ENCODE measurements at places on chromosomes 12 and 14.

GRCh38 chr12:2835691-2836403 is 1.0 kb upstream of the NRIP2 start:
- no peak for DNase-seq

DNA sequence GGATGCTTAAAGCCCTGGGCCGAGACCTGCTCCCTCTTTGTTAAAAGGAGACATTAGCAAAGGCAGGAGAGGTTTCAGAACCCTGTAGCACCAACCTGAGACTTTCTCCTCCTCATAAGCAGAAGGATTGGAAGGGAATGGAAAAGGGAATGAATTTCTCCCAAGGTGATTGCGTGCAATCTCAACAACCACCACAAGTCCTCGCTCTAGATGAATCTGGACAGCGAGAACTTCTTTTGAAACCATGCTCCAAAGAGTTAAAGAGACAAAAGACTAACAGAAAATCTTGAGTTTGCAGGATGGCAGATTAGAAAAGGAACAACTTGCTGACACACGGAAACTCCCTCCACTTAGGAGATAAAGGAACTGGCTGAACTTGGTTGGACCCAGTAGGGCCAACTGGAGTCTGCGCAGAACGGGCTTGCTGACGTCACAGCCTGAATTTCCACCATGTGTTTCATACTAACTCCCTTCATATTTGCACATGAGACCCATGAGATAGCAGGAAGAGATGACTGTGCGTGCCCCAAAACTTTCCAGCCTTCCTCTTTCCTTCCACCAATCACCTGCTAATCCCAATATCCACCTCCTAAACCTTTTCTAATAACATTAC is 137.0 kb downstream of the PTPN11 start:
- DNase-seq, result peak; percentile 27

- no peak for DNase-seq
Observed at GRCh38 chr12:30652034-30652696, 43.5 kb downstream of the IPO8 start.

DNA sequence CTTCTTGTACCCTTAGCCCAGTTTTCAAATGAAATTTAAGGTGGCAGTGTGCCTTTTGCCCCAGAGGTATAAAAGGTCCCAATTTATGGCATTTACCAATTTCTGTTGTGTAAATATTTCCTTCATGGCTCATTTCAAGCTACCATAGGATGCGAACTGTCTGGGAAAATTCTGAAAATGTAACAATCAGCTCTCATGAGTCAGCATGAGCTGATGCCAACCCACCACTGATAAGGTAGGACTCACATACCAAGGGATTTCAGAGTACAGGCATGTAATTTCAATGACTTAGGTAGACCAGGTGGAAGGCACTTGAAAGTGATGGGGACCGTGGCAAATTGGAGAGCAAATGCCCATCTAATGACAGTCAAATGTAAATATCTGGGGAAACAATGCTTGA is 169.5 kb downstream of the TTC8 start:
- peak; percentile 43 for DNase-seq

GRCh38 chr14:80150301-80150700 is 61.0 kb downstream of the DIO2 start:
- DNase-seq, result no peak

DNA sequence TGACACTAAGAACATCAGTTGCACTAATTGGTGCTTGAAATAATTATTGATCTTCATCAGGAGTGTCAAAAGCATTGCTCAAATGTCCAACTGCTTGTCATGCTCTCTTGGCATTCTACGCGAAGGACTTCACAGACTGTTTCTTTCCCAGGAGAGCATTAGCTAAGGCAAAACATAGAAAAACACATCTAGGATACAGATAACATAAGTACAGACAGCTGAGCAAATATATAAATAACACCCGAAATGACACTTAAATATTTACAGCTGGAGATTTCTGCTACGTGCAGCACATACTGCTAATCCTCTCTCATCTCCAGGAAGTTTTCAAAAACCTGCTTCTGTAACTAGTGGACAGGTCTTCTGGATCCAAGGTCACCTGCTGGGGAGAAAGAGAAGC is 120.0 kb upstream of the PRMT8 start:
- no peak for DNase-seq

GRCh38 chr14:24481622-24482324 is 26.3 kb downstream of the CMA1 start:
- DNase-seq, result peak; percentile 80

- no peak for DNase-seq
Observed at GRCh38 chr12:89603678-89604077, 77.8 kb upstream of the POC1B start.

GRCh38 chr12:108380382-108380781 is 41.3 kb upstream of the CMKLR1 start:
- DNase-seq, result no peak

DNA sequence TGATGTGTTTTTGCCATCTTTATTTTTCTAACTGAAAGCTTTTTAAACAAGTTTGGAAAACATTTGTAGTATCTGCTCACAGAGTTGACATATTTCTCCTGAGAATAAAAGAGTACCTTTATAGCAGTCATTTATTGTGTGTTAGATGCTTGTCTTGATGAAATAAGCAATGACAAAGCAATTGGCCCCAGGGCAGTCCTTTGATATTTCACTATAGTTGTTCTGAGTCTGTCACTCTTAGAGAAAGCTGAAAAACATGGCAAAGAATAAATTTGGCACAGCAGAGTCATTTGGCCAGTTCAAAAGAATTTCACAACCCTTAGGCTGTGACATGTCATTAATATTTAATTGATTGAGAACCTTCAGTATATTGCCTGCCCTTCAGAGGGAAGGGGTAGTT is 166.2 kb downstream of the PTPRO start:
- DNase-seq, result no peak

DNA sequence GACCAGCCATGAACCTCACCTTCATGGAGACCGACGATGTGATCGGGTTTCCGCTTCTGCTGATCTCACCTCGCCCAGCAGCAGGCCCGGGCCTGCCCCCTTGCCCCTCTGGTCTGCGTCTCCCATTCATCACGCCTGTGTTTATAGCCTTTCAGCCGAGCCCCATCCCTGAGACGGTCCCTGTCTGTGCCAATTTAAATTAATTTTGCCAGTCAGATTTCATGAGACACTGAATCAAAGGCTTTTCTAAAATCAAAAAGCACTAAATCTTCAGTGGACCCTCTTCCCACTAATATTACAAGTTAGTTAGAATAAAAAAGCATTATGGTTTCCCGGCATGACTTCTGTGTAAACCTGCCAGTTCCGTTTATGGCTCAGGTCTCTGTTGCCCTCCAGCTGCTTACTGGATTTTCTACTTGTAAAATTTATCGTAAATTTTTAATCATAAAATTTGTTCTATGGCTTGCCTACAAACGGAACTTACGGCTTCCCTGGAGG is 155.9 kb downstream of the ESRRB start:
- no peak for DNase-seq

DNA sequence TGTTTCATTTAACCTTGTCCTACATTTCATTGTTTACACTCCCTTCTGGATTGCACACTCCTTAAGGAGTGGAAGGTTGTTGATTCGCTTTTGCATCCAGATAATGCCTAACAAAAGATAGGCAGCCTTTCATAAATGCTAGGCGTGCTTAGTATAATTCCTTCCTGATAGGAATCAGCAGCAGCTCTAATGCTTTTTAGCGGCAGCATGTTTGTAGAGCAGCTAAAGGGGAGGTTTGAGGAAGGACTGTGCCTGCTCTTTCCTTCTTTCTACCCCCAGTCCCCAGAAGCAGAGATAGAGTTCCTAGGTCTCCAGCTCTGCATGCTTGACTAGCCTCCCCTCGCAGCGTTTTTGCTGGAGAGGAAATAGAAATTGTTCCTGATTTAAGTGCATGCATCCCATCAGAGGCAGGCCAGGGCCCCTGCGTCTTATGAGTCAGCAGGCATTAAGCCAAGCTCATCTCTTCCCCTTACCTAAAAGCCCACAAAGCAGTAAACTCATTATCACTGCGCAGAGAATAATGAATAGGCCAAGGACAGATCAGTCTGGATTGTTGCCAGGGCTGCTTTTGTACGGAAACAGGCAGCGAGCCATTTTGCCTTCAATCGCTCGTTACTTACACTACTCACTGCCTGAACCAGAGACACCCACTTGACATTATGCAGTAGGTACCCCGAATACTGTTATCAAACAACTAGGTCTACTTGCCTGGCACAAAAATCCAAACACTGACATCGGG is 14.0 kb upstream of the TBPL2 start:
- DNase-seq, result no peak

DNA sequence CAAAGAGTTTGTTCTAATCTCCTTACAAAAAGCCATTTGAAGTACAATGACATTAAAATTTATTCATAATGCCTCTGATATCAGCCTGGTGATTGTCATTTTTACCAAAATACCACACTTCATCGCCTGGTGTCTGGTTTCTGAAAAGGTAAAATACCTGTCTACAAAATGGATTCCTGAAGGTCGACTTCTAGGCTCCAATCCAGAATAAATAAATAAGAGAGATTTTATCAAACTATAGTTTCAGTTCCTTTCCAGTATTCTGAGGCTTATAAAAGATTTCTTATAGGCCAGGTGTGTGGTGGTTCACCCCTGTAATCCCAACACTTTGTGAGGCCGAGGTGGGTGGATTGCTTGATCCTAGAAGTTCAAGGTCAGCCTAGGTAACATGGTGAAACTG is 340.7 kb downstream of the SLC16A7 start:
- DNase-seq, result no peak

GRCh38 chr12:79083181-79083580 is 218.6 kb downstream of the SYT1 start:
- DNase-seq, result no peak

- no peak for DNase-seq
Observed at GRCh38 chr12:93127107-93127560, 198.0 kb upstream of the EEA1 start.

GRCh38 chr14:26766726-26767125 is 168.9 kb upstream of the NOVA1 start:
- DNase-seq, result no peak

DNA sequence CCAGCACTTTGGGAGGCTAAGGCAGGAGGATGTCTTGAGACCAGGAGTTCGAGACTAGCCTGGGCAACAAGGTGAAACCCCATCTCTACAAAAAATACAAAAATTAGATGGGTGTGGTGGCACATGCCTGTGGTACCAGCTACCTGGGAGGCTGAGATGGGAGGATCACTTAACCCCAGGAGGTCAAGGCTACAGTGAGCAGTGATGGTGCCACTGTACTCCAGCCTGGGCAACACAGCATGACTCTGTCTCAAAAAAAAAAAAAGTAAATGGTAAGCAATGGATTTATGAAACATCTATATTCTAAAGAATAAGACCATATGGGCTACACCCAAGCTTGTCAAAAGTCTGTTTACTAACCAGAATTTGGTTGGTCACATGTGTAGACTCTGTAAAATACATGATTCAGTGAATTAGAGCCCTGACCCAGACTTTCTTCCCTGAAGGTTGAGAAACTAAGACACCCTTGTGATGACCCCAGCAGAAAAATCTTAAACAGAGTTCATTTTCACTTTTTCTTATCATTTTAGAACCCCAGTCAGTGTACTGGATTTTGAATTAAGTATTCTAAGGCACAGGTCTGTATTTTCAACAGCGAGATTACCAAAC is 12.1 kb downstream of the FGD6 start:
- no peak for DNase-seq

DNA sequence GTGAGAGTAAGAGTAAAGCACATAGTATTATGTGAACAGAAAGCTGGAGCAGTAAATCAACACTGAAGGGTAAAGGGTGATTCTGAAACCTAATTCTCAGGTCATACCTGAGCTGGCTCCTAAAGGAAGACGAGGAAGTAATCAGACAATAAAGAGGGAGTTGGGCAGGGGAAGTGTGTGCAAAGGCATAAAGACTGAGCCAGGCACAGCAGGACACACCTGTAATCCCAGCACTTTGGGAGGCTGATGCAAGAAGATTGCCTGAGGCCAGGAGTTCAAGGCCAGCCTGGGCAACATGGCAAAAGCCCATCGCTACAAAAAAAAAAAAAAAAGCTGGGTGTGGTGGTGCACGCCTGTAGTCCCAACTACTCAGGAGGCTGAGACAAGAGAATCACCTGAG is 9.6 kb downstream of the ARF3 start:
- no peak for DNase-seq
